Left ventricle myocardium inferior (tissue), 1 donor: ENCODE measurements at places on chromosomes 1 and 21.
A peak's percentile ranks its signal among the peaks of the same experiment; 100 is the strongest.

- H3K27ac ChIP-seq, result no peak overlapping the region
- no peak for DNase-seq
- H3K4me1 ChIP-seq, result peaks cover 16% of the 10 kb centered on the region
- H3K4me3 ChIP-seq, result no peak overlapping the region
- no peaks in the 10 kb centered on the region for H3K36me3 ChIP-seq
These were observed 2.0 kb downstream of the SLC6A17 start for GRCh38 chr1:110152133-110152785.

DNA sequence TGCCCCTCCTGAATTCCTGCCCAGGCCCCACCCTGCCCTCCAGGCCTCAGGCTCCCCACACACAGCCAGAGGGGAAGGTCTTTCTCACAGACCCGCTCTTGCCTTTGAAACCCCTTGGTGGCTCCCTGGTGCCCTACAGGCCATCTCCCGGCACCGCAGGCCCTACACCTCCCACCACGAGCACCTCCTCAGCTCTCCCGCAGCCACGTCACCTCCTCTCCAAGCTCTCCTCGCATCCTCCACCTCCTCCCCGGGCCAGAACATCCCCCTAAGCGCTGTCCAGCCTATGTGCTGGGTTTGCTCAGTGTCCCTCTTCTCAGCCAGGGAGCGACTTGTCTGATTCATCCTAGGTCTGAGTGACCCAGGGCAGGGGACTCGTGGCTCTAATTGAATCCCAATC is 66.4 kb downstream of the DMRTB1 start:
- DNase-seq, result no peak
- no peak overlapping the region for H3K4me3 ChIP-seq
- no peaks in the 10 kb centered on the region for H3K36me3 ChIP-seq
- peaks cover 33% of the 10 kb centered on the region for H3K4me1 ChIP-seq

- H3K4me1 ChIP-seq, result peaks cover 3% of the 10 kb centered on the region
- no peaks in the 10 kb centered on the region for H3K27me3 ChIP-seq
- H3K4me3 ChIP-seq, result no peak overlapping the region
- no peak overlapping the region for H3K27ac ChIP-seq
- DNase-seq, result no peak
These were observed 252.4 kb upstream of the B3GALT2 start for GRCh38 chr1:193438771-193439170.

DNA sequence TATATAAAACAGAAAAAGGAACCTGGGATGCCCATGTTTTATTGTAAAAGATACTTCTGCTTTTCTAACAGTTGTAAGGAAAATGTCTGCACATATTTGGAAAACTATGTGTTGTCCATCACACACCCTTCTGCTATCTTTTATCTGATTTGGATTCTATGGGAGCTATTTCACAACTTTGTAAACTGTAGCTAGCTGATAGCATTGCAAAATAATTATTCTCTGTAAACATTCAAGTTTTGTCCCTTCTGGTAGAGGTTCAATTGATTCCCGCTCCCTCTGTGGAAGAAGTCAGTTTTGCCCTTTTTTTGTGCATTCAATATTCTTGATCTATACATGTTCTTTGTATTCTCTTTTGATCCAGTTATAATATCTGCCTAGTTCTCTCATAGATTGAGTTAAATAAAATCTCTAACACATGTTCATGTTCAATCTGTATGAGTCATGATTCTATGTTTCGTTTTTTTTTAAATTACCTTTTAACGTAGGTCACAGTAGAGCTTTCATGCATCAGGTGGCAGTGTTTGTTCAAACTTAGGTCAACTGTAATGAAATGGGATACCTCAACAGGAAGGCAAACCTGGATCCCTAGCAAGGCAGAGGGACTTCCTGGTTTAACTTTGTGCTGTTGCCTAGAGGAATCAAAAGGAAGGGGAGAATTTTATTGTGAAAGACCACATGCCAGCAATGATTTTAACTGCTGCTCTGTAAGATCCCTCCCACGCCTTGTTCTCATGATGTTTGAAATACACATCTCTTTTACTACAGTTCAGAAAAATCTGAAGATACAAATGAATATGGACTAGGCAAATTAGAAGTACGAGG is 26.0 kb upstream of the BCL9 start:
- no peaks in the 10 kb centered on the region for H3K36me3 ChIP-seq
- H3K4me1 ChIP-seq, result peaks cover 41% of the 10 kb centered on the region
- H3K4me3 ChIP-seq, result no peak overlapping the region

DNA sequence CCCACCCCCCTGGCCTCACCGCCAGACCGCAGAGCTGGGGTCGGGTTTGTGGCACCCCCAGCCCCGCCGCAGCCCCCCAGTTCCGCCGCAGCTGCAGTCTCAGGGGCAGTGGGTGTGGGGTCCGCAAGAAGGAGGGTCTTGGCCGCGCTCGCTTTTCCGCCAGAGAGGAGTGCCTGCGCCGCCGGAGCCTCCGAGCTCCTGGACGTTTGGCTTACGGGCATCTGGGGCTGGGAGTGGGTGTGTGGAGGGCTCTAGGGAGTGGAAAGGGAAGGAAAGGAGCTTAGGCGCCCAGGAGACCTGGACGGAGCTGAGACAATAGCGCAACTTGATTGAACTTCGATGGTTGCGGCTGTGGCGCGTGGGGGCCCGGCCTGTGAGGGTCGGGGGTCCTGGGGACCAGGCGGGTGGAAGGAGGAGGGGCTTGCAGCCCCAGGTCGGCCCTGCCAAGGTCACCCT is 88.8 kb upstream of the IPO9 start:
- no peaks in the 10 kb centered on the region for H3K27me3 ChIP-seq
- H3K4me3 ChIP-seq, result peak overlapping the region; percentile 84
- peak overlapping the region; percentile 91 for H3K27ac ChIP-seq
- H3K4me1 ChIP-seq, result peaks cover 100% of the 10 kb centered on the region

- no peaks in the 10 kb centered on the region for H3K4me1 ChIP-seq
- H3K27ac ChIP-seq, result no peak overlapping the region
- DNase-seq, result no peak
- H3K36me3 ChIP-seq, result no peaks in the 10 kb centered on the region
These were observed 301.9 kb upstream of the RUNX1 start for GRCh38 chr21:35350965-35351364.

DNA sequence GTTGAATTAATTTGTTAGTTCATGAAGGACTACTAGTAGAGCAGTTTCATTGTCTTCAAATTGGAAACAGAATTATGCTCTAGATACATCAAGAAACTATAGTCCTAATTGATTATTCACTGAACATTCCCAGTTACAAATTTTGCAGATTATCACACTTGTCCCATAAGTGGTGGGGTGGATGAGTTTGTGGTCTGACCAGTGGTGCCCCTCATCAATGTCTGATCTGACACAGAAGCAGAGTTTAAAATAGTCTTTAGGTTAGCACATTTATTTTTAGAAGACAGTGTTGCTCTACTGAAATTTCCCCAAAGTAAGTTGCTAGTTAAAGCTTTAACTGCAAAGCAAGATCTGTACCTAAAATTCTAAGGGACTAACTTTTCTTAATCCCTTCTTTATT is 42.9 kb downstream of the INKA2 start:
- no peak overlapping the region for H3K27ac ChIP-seq
- H3K36me3 ChIP-seq, result peaks cover 64% of the 10 kb centered on the region
- no peaks in the 10 kb centered on the region for H3K27me3 ChIP-seq
- peaks cover 17% of the 10 kb centered on the region for H3K4me1 ChIP-seq
- no peak for DNase-seq
- H3K4me3 ChIP-seq, result no peak overlapping the region

DNA sequence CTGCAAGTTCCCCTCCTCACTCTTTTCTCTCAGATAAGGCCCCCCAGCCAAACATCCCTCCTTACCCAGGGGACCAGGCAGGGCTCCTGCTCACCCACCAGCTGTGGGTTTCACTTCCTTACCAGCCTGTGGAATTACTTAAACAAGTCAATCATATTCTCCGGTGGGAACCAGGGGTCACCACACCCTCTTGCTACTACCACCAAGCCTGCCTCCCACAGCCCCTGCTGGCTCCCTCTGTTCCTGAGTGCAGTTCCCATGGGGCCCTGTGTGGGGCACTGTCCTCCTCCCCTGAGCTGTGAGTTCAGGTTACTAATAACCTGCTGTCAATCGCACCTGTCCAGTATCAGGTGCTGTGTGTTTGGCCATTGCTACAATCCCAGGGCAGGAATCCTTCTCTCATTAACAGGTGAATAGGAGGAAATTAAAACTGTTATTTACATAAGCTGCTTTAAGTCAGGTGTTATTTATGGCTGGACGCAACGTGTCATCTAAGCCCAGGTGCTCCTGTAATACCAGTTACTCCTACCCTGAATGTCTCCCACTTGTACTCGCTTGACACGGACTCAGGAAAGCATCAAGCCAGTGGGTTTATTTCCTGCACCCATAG is 53.1 kb upstream of the LBR start:
- DNase-seq, result no peak
- no peak overlapping the region for H3K4me3 ChIP-seq
- no peak overlapping the region for H3K27ac ChIP-seq
- H3K27me3 ChIP-seq, result no peaks in the 10 kb centered on the region

DNA sequence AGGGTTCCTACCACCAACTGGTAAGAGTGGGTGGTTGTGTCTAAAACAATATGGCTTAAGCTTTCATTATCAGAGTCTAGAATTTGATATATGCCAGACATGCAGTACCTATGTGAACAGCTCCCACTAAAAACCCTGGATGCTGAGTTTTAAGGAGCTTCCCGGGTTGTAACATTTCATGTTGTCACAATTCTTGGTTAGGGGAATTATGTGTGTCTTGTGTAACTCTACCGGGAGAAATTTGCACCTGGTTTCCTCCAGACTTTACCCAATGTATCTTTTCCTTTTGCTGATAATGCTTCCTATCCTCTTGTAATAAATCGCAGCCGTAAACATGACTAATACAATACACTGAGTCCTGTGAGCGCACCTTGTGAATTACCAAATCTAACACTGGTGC is 48.3 kb downstream of the ARID4B start:
- no peak overlapping the region for H3K4me3 ChIP-seq
- H3K27ac ChIP-seq, result no peak overlapping the region
- DNase-seq, result no peak

GRCh38 chr1:154386643-154387352 is 18.3 kb upstream of the IL6R start:
- no peak overlapping the region for H3K27ac ChIP-seq
- no peaks in the 10 kb centered on the region for H3K4me1 ChIP-seq
- H3K36me3 ChIP-seq, result no peaks in the 10 kb centered on the region
- no peak overlapping the region for H3K4me3 ChIP-seq

GRCh38 chr1:114081437-114082303 is 72.0 kb downstream of the SYT6 start:
- peaks cover 20% of the 10 kb centered on the region for H3K4me1 ChIP-seq
- peaks cover 13% of the 10 kb centered on the region for H3K27me3 ChIP-seq
- no peak for DNase-seq
- H3K27ac ChIP-seq, result peak overlapping the region; percentile 42
- H3K4me3 ChIP-seq, result peak overlapping the region; percentile 1
